ENCODE measurements at places on chromosomes 5 and 9.

- DNase-seq = no peak
Observed at GRCh38 chr5:3598769-3599211, 3.2 kb downstream of the IRX1 start.

DNA sequence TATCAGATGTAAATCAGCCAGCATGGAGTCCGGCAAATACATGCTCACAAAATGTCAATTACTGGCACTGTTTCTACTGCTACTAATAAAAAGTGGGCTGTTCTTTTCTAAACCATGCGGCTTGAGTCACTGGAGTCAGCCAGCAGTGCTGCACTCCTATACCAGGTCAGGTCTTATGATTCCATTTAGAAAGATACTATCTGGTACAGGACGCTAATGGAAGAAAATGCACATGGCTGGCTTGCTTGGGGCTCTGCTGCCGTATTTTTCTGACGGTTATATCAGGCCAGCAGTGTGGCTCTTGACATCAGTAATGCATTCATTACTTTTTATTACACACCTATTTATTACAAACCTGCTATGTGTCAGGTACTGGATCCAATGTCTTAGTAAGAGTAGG lies 74.3 kb downstream of the NDFIP1 start:
- DNase-seq = no peak

GRCh38 chr5:95808013-95808685 lies 14.4 kb downstream of the GLRX start:
- no peak for DNase-seq

- no peak for DNase-seq
Observed at GRCh38 chr5:74579215-74579614, 61.3 kb downstream of the ENC1 start.

- DNase-seq = no peak
Observed at GRCh38 chr9:135851748-135852147, 55.6 kb downstream of the CAMSAP1 start.

DNA sequence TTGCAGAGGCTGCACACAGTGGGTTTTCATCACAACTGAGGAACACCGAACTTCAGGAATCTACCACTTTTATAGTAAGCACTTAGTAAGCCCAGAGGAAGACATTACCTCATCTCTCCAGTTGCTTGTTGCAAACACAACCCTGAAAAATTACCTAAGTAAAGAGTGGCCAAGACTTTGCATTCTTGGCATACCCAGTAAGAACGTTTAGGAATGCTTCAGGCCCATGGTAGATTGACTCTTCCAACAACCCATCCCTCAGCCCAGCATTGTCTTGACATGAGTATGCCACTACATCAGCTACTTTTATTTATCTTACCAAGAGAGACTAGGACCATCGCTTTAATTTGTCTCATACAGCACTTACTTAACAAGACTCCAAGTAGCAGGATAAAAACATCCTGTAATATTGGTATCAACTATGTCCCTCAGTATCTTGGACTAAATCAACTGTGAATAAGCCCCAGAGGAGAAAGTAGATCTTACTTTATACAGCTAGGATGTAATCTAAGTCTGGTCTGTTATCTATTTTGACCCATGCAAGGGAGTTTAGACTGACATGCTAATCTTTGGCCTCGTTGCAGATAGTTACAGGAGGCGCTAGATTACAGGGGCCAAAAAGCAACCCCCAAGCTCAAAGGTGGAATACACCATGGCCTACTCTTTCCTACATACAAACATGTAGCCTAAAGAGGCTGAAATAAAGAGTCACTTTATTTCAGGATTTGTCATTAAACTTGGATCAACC lies 114.9 kb downstream of the INVS start:
- no peak for DNase-seq

- DNase-seq = no peak
Observed at GRCh38 chr5:146284016-146284415, 54.6 kb upstream of the POU4F3 start.

GRCh38 chr9:35811381-35812024 lies 559 bp downstream of the SPAG8 start:
- DNase-seq = no peak

DNA sequence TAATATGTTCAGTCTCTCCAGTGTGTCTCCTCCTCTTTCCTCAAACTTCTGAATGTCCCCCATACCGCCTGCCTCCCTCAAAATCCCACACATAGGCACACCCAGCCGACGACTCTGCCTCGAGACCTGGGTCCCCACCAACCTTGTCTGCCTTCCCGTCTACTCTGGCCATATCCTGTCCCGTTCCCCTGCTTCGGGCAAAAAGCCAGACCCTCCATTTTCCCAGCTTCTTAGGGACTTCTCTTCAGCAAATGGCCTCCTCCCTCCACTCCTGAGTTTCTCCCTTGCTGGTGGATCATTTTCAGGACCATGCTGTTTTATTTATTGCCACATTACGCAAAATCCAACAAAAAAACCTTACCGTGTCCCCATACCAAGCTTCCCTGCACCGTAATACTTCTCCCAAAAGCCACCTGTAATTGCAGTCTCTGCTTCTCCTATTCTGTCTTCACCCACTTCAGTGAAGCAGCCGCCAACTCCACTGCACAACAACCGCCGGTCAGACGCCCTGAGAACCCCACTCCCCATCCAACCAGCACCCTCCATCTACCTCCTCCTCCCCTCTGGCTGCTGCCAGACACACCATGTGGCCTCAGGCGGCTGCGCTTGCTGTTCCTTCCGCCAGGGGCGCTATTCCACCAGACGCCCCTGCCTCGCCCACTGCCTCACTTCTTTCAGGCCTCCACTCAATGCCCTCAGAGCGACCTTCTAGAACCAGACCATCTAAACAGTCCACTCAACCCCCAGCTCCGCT lies 117.0 kb downstream of the TRPM6 start:
- no peak for DNase-seq

DNA sequence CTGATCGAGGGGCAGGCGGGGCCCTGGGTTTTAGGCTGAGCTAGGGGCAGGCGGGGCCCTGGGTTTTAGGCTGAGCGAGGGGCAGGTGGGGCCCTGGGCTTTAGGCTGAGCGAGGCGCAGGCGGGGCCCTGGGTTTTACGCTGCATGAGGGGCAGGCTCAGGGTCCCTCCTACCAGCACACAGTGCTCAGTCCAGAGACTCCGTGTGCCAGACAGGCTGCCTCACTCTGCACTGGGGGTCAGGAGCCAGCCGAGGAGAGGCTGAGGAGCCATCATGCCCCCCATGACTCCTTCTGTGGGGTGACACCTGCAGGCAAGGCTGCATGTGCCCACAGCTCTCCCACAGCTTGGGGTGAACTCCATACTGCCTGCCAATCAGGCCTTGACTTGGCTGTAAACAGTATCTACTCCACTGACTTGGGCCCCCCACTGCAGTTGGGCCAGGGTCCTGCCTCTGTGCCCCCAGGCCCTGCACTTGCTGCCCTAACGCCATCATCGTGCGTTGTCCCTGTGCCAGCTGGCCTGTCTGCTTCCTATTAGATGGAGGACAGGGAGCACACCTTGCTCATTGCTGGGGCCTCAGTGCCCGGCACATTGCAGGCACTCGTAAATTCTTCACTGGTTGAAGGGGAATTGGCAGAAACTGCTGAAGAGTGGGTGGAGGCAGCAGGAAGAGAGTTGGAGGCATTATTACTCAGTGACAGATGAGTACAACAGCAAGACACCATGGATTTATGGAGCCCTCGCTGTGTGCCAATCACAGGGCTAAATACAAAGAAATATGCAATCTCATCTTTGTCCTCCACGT lies 78.6 kb downstream of the AMBP start:
- DNase-seq = no peak

DNA sequence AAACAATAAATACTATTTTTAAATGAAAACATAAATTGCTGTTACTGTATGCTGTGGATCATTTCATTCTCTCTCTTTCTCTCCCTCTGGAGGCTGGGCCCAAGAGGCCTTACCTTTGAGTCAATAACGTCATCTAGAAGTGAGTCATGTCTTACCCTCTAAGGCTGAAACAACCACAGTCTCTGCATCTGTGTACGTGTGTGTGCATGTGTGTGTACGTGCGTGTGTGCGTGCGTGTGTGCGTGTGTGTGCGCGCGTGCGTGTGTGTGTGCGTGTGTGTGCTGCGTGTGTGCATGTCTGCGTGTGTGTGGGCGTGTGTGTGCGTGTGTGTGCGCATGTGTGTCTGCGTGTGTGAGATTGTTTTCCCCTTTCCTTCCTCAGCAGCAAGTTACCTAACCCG lies 13.6 kb upstream of the IL17B start:
- DNase-seq = no peak

- no peak for DNase-seq
Observed at GRCh38 chr9:90365666-90366065, 277.0 kb downstream of the DIRAS2 start.

DNA sequence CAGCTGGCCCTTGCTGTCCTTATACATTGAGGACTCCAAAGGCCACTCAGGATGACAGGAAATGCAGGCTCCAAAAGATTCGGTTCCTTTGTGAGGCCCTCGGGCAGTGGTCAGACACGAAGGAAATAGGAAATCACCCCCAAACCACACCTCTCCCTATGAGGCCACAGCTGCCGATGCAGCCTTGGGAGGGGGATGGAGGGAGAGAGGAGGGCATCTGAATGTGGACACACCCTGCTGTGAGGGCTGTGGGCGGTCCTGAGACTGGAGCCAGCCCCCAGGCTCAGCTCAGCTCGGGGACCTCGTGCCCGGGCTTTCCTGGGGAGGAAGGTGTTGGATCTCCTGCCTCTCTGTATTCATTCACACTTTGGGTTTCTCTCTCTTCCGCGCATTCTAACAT lies 2.7 kb upstream of the CLPTM1L start:
- DNase-seq = no peak

- no peak for DNase-seq
Observed at GRCh38 chr5:150407096-150407720, 5.5 kb downstream of the CD74 start.

GRCh38 chr9:96720435-96720834 lies 57.5 kb downstream of the ZNF510 start:
- no peak for DNase-seq

DNA sequence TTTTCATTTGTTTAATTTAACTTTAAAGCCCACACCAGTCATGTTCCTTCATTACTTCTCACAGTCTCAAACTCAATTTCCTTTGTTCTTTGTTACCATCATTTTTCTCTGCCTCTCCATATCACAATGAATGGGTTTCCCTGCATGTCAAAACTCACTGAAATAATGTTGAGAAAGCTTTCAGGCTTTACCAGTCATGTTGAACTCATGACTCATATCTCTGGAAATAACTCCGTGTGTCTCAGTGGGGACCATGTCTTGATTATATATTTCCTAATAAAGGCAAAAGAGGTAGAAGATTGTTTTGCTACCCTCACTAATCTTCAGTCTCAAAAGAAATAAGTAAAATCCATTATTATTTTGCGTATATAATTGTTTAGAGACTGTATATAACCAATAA lies 231.2 kb downstream of the CHSY3 start:
- no peak for DNase-seq

DNA sequence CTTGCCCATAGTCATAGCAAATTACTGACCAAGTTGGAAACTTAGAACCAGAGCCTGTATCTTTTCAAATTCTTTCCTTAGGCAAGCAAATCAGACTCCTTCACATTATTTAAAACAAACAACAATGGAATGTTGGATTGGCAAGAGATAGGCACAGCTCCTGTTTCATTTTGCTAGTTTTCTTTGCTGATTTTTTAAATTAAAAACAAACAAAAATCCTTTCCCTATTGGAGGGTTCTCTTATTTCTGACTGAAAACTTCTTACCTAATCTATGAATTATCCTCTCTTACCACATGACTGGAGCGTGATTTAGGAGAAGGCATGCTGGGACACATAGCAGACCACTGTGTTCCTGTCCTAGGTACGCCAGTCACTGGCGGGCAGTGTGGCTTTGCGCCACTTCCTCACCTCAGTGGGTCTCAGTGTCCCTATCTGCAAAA lies 63.0 kb downstream of the TTC39B start:
- no peak for DNase-seq

- no peak for DNase-seq
Observed at GRCh38 chr5:38483805-38484398, 72.5 kb downstream of the LIFR start.

GRCh38 chr9:23934291-23934906 lies 108.4 kb upstream of the ELAVL2 start:
- DNase-seq = no peak

GRCh38 chr9:81896070-81896469 lies 32.2 kb upstream of the SPATA31D4 start:
- no peak for DNase-seq

GRCh38 chr5:126645132-126645531 lies 44.4 kb downstream of the PHAX start:
- no peak for DNase-seq

- DNase-seq = no peak
Observed at GRCh38 chr5:144390133-144390532, 219.5 kb downstream of the KCTD16 start.

DNA sequence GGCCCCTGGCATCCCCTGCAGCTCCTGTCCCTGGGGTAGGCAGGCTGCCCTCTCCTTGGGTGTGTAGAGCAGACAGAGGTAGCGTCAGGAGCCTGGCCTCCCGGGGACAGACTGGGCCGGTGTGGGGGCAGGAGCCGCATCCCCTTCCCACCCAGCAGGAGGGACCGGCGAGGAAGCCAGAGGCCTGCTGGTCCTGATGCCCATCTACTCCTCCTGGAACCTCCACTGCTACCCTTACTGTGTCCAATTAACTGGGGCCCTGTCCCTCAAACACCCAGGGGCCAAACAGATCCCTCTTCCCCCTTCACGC lies 15.6 kb downstream of the RALGDS start:
- DNase-seq = no peak

- no peak for DNase-seq
Observed at GRCh38 chr5:127596501-127596900, 52.4 kb upstream of the CTXN3 start.

DNA sequence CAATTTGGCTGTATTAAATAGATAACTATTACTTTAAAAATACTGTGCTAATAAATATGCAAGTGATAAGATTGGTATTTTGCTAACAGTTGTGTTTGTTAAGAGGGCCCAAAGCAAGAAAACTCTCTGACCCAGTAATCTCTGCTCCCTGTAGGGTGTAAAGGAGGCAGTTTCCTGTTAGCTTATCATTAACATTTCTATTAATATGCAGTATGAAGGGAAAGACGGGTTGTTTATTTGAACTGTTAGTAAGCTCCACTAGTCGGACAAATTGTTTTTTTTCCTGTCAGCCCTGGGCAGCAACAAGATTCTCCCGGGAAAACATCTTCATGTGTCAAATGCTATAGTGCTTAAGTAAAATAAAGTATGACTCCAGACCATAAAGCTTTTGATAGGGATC lies 35.6 kb downstream of the ERP44 start:
- DNase-seq = no peak

DNA sequence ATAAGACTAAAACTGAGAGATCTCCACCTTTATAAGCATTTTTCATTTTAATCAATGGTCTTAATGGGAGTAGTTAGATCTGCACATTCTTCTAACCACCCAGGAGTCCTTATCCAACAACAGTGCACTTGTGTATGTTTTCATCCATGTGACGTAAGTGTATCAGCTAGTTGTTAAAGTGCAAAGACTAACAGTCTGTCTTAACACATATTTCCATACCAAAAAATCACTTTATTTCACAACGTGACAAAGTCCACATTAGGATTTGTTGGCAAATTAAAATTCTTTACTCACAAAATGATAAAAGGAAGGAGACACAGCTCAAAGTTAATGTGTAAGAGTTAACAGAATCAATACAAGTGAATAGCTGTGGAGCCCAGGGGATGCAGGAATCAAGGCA lies 1.9 kb upstream of the SMC2 start:
- DNase-seq = no peak

All from activated CD8-positive, alpha-beta memory T cell treated with anti-CD3 and anti-CD28 coated beads for 48 hours (primary cell).